Immature natural killer cell (primary cell): ENCODE measurements at places on chromosomes 2 and 18.

DNA sequence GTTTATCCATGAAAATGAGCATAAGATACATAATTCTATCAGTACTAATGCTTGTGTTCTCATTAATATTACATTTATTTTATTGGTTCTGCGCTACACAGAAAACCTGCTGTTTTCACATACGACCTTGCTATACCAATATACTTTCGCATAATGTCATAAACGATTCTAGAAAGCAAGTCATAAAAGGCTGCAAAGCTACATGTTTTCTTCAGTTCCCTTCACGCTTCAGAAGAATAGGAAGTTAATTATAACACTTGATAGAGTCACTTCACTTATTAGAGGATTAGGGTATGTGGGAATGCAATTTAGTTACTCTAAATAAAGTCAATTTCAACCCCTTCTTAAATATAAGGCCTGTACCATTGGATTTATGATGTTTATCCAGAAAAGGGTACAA lies 29.0 kb downstream of the PSME4 start:
- no peak for DNase-seq

DNA sequence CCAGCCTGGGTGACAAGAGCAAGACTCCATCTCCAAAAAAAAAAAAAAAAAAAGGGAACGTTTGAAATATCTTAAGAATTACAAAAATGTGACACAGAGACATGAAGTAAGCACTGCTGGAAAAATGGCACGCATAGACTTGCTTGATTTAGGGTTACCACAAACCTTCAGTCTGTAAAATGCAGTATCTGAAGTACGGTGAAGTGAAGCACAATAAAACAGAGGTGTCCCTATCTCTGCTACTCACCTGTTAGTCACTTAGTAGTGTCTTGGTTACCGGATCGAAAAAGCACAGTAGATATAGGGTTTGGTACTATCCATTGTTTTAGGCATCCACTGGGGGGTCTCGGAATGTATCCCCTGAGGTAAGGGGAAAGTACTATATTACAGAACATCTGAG lies 11.6 kb upstream of the GREB1L start:
- DNase-seq: no peak

DNA sequence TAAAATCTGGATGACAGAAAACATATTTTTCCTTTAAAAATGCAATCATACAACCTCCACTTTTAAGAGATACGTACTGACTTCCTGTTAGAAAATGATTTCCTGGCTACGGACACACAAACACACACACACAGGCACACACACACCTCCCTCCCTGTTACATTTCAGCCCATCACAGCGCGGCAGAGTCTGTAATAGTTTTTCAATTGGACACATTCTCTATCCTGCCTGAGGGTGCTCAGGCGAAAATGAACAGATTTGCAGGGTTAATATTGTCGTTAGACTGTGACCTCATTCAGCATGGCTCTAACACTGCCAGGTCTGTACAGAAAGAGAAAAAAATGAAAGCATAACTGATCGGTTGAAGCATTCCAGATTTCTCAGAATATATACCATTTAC lies 45.0 kb downstream of the KCTD1 start:
- DNase-seq: no peak

DNA sequence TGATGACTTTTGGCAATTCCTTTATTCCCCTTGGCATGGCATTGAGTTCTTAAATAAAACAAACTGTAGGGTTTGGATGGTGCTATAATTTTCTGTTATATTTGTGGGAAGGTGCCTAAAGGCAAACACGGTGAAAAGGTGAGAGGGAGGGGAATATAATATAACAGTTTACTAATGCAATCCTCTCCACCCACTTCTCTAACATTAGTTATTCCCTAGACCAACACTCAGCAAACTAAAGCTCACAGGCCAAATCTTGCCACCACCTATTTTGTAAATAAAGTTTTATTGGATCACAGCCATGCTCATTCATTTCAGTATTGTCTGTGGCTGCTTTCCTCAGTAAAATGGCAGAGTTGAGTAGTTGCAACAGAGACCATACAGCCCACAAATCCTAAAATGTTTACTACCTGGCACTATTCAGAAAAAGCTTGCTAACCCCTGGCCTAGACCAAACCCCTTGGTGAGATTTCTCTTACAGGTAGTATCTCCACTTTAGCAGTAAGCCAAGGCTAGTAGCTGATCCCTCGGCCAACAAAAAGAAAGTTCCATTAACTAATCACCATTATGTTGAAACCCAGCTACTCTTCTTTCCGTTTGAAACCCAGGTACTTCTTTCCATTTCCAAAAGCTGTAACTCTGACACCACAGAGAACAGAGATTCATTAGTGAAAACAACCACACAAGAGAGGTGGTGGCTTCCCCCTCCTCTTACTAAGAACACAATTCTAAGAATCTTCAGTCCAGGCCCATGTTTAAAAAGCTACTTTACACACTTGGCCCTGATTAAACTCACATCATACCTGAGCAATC lies 136.1 kb upstream of the CHAC2 start:
- DNase-seq: no peak

DNA sequence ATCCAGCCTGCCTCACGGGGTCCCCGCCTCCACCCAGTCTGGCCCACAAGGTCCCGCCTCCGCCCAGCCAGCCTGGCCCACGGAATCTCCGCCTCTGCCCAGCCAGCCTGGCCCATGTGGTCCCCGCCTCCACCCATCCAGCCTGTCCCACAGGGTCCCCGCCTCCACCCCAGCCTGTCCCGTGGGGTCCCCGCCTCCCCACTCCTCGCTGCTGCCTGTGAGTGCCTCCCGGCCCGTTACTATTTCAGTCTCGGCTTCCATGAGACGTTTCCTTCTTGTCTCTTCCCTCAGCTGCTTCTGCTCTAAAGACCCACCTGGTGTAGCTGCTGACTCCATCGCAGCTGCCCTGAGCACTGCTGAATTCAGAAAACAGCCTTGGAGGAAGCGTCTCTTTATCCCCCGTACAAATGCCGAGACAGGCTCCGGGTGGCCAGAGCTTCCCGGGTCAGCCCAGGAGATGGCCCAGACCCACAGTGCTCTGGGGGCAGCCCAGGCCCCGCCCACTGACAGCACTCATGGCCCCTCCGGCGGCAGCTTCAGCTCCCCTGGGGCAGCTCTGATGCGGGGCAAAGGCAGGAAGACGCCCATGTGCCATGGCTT lies 69.8 kb downstream of the NFATC1 start:
- no peak for DNase-seq

GRCh38 chr2:121613774-121614173 lies 35.5 kb downstream of the CLASP1 start:
- DNase-seq: no peak

GRCh38 chr2:144669196-144669987 lies 149.5 kb upstream of the ZEB2 start:
- no peak for DNase-seq

GRCh38 chr18:78363556-78364387 lies 615.8 kb upstream of the SALL3 start:
- DNase-seq: no peak

GRCh38 chr18:76518123-76518859 lies 23.2 kb upstream of the ZNF516 start:
- DNase-seq: peak; percentile 7

- DNase-seq: no peak
Observed at GRCh38 chr2:64311948-64312621, 141.9 kb upstream of the LGALSL start.

GRCh38 chr2:62660582-62661262 lies 44.8 kb upstream of the EHBP1 start:
- no peak for DNase-seq

DNA sequence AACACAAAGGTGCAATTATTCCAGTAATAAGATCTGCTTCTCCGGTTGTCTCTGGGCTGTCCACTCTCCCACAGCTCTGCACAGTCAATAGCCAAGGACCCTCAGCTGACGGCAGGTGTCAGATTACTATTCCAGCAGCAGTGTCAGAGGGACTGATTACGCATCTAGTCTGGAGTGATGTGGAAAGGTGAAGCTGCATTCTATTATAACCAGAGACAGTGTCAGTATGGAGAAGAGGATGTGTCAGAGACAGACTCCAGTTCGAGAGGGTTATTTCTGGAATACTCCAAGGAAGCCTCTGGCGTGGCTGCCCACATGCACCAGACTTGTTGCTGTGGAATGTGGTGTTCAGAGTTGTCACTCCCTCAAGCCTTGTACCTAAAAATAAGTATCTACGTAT lies 163.6 kb upstream of the TMEM200C start:
- DNase-seq: no peak

GRCh38 chr2:239482778-239483712 lies 82.2 kb upstream of the HDAC4 start:
- DNase-seq: no peak

DNA sequence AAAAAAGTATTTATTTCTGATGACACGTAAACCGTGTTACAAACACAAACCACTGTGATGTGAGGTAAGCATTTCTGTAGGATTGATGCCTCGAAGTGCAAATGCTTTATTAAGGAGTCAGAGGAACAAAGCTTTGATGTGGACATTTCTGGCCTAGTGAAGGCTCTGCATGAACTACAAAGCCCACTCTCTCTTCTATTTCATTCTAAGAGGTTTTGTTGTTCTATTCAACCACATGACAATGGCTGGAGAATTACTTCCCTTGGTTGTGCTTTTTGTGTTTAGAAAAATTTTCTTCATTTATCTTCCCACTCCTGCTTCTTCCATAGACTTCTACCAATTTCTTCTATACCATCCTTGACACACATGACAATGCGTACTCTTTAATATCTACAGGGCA lies 125.7 kb upstream of the CCDC195 start:
- DNase-seq: no peak

- DNase-seq: no peak
Observed at GRCh38 chr2:232142049-232142448, 180.5 kb downstream of the DIS3L2 start.

DNA sequence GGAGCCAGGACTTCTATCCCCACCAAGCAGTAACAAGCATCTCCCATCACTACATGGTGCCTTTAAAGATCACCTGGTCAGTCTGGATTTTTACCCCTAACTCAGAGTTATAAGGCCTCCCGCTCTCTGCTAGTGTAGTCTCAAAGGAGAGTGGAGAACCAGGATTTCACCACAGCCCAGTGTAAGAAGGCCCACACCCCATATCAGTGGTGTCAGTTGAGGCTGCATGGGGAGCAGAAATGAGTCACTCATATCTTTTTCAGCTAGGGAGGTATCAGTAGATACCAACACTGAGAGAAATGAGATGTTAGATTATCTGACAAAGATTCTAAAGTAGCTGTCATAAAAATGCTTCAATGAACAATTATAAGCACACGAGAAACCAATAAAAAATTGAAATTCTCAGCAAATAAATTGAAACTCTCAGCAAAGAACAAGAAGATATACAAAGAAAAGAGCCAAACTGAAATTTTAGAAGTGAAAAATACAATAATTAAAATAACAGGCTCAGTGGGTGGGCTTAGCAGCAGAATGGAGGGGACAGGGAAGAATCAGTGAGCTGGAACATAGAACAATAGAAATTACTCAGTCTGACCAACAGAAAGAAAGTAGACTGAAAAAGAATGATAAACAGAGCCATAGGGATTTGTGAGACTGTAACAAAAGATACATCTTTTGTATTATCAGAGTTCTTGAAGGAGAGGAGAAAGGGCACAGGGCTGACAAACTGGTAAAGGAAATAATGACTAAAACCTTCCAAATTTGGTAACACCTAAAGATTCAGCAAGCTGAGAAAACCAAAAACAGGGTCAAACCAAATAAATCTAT lies 257.7 kb downstream of the ANAPC1 start:
- DNase-seq: no peak

GRCh38 chr2:37770797-37771196 lies 99.4 kb upstream of the CDC42EP3 start:
- no peak for DNase-seq

- DNase-seq: no peak
Observed at GRCh38 chr2:232981356-232981755, 31.7 kb downstream of the NGEF start.

DNA sequence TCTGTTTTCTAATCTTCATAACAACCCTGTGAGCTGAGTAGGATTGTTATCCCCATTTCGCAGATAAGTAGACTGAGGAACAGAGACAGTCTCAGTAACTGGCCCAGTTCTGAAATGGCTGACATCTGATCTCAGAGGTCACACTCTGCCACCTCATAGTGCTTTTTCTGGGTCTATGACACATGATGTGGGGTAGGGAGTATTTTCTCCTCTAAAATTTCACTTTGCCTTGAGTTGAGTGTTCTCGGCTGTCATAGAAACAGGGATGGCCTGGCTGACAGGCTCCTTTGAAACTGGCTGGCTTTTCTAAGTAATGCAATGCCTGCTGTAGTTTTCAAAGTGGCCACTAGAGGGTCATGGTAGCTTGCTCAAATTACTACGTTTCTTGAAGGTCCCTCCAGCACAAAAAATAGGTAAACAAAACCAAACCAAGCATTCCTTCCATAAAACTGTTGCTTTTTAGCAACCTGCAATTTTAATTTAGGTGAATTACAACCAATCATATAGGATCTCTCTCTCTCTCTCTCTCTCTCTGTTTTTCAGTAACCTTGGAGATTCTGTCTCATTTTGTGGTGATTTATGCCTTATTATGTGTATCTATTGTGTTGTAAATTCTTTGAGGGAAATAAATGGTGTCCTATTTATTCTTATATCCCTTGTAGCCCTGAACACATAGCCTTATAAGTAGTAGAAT lies 84.2 kb upstream of the TTN start:
- peak; percentile 27 for DNase-seq

DNA sequence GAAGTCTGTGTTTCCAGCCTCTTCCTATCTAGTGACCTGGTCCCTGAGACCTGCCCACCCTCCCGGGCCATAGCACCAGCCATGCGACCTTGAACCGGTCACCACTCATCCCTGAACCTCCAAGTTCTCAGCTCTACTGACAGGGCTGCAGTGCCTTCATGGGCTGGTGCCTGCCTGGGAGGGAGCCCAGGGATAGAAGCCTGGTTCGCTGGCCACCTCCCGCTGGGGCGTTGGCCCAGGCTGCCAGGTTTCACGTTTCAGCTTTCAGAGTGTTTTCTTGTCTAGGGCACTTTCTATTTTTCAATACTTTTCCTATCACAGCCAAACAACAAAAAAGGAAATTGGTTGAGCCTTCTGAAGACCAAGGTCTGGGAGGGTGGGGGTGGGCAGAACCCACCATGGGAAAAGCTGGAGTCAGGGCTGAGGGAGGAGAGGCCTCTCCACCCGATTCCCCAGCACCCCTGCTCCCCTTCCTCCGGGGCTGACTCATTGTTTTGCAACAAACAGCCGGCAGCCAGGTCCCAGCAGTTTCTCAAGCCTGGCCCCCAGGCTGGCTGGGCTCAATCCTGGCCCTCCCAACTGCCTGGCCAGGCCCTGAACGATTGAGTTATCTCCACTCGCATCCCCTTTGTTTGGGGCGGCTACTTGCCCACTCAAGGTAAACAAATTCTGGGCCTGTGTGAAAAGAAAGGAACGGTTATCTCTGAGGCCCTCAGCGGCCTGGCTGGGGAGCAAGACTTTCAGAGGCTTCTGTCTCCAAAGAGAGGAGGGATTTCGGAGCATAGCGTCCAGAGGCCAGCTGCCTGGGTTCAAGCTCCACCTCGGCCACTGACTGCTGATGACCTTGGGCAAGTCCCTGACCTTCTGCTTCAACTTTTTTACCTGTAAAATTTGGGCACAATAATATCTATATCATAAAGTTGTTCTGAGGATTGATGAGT lies 47.5 kb downstream of the ZFP36L2 start:
- no peak for DNase-seq

- no peak for DNase-seq
Observed at GRCh38 chr2:113328043-113328442, 49.3 kb upstream of the PAX8 start.

GRCh38 chr2:240452462-240453256 lies 17.2 kb downstream of the GPC1 start:
- DNase-seq: peak; percentile 26

GRCh38 chr2:54360055-54360792 lies 95.9 kb upstream of the SPTBN1 start:
- no peak for DNase-seq
